ENCODE measurements at places on chromosomes 12 and 14.
A peak's percentile ranks its signal among the peaks of the same experiment; 100 is the strongest.

DNA sequence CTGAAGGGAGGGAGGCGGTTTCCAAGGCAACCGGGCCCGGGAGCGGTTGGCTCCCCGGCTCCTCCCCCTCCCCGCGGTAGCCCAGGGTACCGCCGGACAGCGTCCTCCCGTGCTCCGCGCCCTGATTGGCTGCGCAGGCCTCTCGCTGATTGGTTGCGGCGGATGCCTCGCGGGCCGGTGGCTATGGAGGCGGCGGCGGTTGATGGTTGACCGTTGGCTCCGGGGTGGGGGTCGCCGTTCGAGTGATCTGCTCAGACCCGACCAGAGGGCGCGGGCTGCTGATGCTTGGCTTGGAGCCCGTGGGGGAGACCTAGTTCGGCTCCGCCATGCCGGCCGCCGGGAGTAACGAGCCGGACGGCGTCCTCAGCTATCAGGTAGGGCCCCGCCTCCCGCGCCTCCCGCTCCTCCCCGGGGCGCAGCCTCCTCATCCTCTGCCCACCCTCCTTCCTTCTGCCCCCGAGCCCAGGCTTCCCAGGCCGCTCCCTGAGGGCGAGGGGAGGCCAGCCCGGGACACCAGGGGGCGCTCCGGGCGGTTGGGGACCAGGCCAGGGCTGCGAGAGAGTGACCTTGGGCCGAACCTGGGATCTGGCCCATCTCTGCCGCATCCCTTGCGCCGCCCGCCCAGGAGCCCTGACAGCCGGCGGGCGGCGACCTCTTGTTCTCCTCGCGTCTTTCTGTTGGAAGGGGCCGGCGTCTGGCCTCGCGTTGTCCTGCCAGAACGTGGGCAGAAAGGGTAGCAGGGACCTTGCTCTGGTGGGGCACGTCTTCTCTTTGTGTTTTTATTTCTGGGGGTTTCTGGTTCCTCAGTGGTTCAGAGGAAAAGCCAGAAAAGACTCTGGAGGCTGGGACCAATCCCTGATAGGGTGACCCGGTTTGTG lies at the start of gene SLC4A8:
Gene SLC4A8 (plus strand): TSS at position 170 of the 878 bp plus-strand sequence. CDS start 157 bp downstream, at position 327.
- DNase-seq = peak; percentile 41

- DNase-seq = no peak
Observed at GRCh38 chr12:20426191-20426590, 57.9 kb downstream of the PDE3A start.

GRCh38 chr14:104993808-104994591 lies 8.4 kb downstream of the CLBA1 start:
- DNase-seq = no peak

GRCh38 chr12:16324772-16325171 lies 22.7 kb upstream of the MGST1 start:
- no peak for DNase-seq

DNA sequence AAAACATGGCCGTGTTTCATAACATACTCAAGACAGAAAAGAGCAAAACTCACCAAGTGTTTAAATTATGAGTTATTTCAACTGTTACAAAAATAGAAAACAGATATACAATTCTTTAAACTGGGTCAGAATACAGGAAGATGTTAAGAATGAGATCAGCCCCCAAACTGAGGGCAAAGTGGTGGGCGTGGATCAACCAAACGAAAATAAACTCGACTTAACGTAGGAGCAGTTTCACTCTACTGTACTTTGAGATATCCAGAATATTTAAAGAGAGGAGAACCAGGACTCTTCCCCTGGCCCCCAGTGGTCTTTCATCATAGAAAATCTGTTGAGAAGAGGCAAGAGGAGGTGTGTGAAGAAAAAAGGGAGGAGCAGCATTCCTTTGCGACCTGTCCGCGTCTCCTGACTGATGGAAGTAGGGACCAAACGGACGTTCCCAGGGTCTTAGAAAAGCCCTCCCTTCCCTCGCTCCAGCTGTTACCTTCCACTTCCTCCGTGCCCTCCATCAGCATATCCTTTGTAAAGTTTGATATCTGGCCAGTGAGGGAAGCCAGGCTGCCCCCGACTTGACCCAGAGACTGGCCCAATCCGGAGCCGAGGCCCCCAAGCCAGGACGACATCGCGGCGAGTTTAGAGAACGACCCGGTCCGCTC lies 668 bp downstream of the TRIP11 start:
- no peak for DNase-seq

DNA sequence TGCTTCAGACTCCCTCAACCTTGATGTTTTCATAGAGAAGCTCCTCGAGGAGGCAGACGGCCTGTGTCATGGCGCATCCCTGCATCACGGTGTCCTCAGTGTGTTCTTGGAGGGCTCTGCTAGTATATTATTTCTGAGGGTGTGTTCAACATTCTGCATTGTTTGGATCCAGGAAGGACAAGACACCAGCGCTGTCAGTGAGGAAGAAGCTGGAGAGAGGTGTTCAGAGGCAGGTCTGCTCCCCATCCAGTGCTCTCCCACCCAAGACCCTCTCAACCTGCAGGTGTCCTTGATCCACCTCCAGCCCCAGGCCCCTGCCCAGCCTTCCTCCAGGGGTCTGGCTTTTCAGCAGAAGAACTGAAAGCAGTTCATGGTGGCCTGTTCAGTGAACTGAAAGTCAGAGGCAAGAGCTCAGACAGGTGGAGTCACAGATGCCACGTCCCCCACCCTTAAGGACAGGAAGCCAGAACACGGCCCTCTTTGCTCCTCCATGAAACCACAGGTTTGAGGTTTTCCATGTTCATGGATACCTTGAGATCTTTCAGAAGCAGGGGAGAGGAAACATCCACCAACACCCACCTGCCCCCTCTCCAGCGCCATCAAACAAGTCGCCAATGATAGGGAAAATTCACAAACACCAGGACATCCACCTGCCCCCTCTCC lies 37.4 kb downstream of the DIO3 start:
- DNase-seq = no peak

GRCh38 chr14:33068626-33069025 lies 129.9 kb downstream of the NPAS3 start:
- DNase-seq = no peak

Measured in stimulated activated CD4-positive, alpha-beta T cell treated with anti-CD3 and anti-CD28 coated beads, Interleukin-15, amount 100 ng/mL, for 1 hour (primary cell).